Sigmoid colon (tissue), 7 donors: ENCODE measurements at places on chromosomes 1 and 21.

GRCh38 chr1:46274225-46275029, 26.9 kb downstream of the RAD54L start:
- DNase-seq = no peak

DNA sequence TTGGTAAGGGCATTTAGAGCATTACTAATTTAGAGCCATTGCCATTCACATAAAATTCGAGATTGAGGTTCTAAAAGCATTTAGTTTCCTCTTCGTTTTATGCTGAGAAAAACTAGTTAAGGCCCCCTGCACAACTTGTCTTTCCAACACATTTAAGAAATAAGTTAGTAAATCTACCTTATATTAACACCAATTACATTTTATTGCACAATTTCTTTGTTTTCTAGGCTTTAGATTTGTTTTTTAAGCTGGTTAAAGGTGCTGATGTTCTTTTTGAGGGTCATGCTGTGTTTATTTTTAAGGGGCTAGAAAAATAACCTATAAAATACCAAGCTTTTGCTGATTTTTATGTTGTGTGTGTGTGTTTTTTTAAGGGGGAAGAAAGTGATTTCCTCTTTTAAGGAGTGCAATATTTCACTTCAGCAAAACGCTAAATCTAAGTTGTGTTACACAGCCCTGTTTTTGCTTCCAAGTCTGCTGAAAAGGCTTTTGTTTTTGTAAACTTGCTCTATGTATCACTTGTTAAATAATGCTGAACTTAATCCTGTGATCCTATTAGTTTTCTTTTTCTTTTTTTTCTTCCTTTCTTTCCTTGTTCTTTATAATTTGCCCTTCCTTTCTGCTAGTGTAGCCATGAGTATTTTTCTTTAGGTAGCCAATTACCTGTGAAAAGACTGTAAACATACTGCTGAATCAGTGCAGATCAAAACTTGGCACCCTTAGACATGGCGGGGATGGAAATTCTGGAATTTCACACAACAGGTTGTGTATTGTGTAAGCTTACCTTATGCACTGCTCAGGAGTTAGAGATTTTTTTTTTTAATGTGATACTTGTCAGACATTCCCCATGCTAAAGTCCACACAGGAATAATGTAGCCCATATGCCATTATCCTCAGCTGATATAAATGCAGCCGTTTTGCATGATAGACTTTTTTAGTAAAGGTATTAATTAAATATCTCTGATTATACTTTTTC, 1.5 kb downstream of the CEPT1 start:
- no peak for DNase-seq

DNA sequence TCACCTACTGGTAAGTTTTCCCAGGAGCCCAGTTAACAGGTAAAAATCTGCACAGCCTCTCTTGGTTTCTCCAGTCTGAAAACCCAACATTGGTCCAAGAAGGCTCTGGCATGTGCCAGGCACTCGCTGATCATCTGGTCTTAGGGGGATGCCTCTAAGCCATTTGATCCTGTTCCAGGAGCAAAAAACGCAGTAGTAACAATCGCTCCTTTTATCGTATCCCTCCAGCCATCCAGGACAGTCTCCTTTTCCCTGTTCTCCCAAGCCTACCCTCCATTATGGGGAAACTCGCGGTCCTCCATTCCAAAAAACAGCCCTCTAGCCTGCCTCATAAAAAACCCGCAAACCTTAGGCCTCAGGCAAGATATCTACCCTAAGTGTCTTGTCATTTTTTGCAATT, 56.2 kb downstream of the ODF2L start:
- DNase-seq = no peak

GRCh38 chr1:235486321-235486720, 17.9 kb downstream of the B3GALNT2 start:
- no peak for DNase-seq

DNA sequence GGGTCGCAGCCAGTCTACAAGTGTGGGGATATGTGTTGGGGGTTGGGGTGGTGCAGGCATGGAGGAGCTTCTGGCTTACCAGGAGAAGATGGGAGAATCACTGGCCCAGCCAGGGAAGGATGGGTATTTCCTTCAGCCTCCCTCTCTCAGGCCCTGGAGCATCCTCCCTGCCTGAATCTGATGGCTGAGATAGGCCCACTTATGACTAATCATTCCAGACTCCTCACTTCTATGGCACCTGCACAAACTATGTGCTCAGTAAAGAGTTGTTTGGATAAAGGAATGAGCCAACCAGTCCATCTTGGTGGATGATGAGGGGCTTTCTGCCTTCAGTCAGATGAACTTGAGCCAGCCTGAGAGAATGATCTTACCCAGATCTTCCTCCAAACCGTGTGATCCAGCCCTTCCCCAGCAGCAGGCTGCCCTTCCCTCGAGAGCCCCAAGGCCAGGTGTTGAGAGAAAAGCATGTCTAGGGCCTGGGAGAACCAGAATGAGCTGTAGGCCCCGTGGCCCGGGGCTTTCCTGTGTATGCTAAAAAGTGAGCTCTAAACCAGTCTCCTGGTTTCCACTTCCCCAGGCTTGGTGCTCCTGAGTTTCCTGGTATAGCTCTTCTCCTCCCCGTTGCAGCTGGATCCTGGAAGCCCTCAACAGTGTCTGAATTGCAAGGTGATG, 1.3 kb downstream of the GPA33 start:
- DNase-seq = no peak

DNA sequence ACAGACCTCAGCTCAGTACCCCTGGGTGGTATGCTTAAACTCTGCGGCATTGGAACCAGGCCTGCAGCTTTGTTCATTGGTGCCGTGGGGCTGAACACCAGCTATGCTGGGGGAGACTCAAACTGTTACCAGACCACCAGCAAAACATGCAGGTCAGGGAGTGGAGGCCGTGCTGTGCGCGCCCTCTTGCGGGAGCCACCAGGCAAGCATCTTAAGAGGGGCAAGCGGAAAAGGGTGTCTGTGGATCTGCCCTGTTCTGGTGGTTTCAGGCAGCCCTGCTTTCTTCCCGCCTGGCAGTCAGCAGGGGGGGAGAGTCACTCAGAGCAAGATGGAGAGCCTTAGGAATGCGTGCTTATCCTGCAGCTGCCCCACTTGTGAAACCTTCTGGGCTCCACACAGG, 276.9 kb upstream of the ZRANB2 start:
- no peak for DNase-seq

GRCh38 chr1:114561333-114561732, 20.1 kb downstream of the BCAS2 start:
- no peak for DNase-seq

DNA sequence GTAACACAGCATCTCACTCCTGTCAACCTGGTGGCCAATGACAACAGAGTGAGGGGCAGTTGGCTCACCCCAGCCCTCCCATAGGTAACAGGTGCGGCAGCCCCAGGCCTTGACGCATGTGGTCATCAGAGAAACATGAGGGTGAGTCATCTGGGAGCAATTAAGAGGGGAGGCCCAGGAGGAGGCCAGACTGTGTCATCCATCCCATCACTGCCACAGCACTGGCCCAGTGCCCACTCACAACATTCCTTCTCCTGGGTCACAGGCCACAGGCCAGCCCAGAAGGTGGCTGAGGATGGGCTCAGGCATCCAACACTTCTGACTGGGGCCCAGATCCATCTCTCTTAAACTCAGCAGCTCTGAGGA, 17.1 kb downstream of the TEX35 start:
- DNase-seq = peak; percentile 44

DNA sequence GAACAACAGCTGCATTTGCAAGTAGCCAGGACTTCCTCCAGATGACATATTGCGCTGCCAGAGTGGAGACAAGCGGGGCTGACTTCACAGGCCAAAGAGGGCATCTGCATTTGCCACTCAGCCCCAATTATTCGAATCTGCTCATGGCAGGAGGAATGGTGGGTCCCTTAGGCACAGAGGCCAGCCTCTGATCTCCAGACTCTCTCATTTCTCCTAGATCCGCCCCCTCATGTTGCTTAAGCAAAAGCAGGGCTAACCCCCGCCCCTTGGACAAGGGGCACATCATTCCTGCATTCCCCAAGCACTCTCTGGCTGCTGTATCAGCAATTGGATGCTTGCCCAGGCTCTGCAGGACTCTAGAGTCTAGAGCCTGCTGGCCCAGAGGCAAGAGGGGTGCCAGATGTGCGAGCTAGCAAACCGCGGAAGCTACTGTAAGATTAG, 262.4 kb downstream of the ST6GALNAC3 start:
- DNase-seq = peak; percentile 67

DNA sequence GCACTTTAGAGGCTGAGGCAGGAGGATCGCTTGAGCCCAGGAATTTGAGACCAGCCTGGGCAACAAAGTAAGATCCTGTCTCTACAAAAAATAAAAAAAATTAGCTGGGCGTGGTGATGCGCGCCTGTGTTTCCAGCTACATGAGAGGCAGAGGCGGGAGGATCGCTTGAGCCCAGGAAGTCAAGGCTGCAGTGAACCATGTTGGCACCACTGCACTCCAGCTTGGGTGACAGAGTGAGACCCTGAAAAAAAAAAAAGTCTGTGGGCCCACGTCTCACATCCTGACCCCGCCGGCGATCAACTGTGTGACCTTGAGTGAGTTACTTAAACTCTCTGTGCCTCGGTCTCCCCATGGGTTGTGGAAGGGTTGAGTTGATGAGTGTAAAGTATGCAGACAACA, 12.7 kb upstream of the ZBTB21 start:
- DNase-seq = peak; percentile 33

GRCh38 chr1:77825131-77825709, 45.8 kb downstream of the MIGA1 start:
- no peak for DNase-seq

DNA sequence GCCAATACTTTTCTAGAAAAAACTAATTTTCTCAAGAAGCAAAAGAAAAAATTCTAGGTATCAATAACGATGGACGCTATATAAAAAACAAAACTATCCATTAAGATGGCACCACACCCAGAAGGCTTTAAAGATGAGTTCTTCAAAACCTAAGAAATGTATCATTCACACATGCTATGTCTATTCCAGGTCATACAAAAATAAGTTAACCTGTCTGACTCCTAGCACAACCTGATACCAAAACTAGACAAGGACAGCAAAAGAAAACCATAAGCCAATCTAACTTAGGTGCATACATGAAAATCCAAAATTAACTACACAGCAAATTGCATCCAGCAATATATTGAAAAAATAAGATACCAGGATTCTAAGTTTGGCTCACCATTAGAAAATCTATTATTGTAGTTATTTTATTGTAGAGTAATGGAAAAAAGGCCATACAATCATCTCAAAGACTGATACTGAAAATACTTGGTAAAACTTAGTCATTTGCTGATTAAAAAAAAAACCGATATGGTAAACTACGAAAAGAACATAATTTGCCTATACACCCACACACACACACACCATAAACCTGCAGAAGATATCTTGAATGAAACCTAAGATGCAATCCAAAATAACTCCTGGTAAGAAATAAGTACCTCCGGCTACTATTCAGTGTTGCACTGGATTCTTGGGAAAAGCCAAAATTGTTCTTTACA, 55.0 kb downstream of the TRAF5 start:
- no peak for DNase-seq

DNA sequence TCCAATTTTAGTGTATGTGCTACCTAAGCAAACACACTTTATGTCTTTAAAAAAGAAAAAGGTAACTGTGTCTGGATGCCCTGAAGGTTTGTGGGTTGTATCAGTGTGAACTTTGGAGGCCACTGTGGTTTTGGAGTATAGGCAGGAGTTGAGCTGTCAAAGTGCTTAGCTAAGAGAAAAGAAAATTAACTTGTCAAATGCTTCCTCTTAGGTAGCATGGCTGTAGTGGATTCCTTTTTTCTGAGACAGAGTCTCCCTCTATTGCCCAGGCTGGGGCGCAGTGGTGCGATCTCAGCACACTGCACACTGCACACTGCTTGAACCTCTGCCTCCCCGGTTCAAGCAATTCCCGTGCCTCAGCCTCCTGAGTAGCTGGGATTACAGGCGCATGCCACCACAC, 11.2 kb upstream of the SLC41A1 start:
- DNase-seq = no peak

DNA sequence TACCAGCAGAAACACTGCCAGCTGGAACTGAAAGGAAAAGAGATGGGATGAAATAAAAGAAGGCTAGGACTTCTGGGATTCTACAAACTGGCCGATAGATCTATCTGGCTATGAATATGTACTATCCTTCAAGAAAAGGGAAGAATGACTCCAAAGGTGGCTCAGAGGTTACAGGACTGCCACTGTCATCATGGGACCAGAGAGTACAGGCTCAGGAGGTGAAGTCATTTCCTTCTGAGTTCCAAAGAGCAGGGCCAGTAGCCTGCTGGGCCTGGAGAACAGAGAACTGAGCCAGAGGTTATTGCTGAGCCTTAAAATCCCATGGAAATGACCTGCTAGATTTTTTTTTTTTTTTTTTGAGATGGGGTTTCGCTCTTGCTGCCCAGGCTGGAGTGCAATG, 27.6 kb downstream of the ZNF496 start:
- no peak for DNase-seq

DNA sequence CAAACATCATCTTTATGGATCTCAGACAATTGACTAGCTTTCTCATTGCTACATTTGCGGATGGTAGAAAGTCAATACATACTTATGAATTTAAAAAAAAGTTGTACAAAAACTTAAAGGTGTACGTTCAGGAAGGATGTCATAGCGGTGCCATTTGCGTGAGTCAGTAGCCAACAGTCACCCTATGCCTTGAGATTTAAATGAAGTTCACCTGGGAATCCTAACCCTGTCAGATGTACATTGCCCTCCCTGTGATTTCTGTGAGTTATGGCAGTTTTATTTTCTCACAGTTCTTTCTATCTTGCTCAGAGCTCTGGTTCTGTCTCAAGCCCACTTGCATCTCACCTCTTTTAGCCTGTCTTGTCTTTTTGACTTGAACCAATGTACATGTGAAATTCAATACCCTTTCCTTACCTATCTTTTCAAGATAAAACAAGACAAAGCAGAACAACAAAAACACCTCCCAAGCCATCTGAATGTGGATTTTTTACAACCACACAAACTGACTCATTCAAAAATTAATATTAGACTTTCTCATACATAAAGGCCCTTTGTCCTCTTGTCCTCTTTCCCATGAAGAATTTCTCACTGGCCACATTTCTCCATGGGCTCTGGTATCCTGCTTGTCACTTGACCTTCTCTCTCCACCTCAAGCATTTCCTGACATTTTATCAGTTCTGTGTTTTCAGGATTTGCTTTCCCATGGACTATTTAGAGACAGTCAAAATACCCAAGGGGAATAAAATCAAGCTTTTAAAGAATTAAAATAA, 25.3 kb upstream of the ZNF697 start:
- DNase-seq = no peak

DNA sequence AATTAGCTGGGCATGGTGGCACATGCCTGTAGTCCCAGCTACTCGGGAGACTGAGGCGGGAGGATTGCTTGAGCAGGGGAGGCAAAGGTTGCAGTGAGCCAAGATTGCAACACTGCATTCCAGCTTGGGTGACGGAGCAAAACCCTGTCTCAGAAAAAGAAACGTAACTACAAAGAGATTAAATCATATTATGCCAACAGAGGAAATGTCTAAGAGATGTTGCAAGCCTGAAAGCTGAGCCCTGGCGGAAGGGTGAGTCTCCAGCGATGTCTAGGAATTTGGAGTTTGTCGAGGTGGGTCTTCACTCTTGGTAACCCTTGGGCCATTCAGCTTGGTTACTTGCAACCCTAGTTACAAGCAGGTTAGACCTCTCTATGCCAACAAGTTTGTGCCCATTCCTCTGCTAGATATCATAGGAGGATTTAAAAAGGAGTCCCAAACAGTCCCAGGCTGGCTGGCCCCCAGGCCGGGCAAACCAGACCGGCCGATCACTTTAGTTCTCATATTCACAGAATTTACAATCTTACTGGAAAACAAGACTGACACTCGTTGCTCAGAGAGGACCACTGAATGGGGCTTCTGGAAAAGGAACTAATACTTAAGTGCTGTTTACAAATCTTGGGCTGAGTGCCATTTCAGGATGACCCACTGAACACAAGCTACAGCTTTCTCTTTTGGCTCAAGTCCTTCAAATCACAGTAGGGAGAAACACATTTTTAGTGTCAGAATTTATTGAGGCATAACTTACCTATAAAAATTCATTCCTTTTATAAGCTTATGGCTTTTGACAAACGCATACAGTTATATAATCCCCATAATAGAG, 27.1 kb downstream of the SLC30A1 start:
- DNase-seq = no peak
